ENCODE measurements at places on chromosomes 4 and X. TPM values are rescaled to one million over a fixed set of nuclear protein-coding genes. Genes with fewer than 3 reads are reported as not detected.

DNA sequence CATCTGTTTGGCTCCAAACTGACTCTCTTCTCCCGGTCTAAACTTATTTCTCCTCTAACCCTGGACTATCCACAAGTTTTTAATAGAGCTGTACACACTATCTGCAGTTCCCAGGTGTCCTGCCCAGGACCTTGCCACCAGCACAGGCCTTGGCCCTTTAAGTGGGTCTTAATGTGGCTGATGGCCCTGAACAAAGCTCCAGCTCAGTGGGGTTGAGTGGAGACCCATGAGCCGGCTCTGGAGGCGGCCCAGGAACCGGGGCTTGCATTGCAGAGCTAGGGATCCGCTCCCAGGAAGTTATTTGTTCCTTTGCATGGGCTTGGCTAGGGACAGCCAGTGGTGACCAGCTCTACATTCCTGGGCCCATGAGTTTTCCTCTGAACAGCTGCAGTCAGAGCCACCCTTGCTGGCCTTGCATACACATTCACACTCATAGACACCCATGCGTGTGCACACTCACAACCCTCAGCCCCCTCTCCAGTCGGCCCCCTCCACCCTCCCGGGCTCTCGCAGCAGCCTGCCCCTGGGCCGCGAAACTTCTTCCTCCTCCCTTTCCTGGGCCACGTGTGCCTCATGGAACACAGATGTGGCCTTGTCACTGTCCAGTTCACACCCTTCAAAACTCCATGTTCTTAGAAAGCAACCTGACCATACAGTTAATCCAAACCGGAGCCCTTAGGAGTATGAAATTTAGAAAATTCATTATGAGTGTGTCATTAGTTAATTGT, 58.2 kb downstream of the GPR143 start:
- no peak for DNase-seq

- no peak for DNase-seq
Measured at GRCh38 chr4:187027272-187027671, 303.6 kb upstream of the FAT1 start.

DNA sequence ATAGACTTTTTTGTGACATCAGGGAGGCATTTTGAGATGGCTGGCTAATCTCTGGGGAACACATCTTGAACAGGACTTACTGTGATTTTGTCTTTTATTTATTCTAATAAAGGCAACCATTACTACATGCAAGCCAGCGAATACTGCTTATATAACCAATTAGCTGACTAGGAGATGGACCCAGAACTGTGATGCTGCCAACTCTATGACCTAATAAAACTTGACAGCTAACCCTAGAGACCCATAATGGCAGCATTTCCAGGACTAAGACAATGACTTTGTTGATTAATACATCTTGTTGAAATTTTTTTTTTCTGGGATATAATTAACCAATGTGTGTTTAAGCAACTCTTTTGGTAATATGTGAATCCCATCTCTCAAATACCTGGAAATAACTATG, 584.6 kb downstream of the PRR32 start:
- no peak for DNase-seq

DNA sequence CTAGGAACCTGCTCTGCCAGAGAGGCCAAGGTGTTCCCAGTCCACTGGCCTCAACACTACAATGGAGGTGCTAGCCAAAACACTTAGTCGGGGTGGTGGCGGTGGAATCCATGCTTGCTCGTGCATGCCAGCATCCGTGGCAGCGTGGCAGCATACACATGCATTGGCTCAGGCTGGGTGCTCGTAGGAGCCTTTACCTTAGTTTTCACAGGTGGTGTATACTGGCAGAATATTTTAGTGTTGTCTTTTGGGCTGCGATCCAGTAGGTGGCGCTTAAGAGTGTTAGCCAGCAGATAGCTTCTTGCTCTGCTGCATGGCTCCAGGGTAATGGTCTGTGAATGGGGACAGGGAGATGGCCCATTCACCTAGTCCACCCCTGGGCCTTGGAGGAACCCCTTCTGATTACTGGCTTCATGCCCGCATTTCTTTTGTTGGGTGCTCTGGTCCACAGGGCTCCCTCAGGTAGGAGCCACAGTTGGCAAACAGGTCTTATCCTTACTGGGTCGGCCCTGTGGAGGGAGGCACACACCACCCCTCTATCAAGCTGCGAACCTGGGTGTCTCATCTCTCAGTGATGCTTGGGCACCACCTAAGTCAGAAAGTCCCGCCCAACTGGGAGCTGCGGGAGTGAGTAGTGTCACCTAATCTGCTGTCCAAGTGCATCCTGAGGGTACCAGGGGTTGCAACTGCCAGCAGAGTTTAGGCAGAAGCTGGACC, 40.0 kb downstream of the RIPPLY1 start:
- DNase-seq: peak; percentile 47

GRCh38 chrX:140767646-140768045, 58.1 kb downstream of the LINC00632 start:
- no peak for DNase-seq

Gene GAGE13
- total RNA-seq: not detected

- no peak for DNase-seq
Measured at GRCh38 chrX:85017721-85018120, 14.0 kb downstream of the APOOL start.

- no peak for DNase-seq
Measured at GRCh38 chrX:15816438-15816809, 26.1 kb downstream of the ZRSR2 start.

GRCh38 chr4:169802873-169803272, 45.1 kb upstream of the HPF1 start:
- no peak for DNase-seq

DNA sequence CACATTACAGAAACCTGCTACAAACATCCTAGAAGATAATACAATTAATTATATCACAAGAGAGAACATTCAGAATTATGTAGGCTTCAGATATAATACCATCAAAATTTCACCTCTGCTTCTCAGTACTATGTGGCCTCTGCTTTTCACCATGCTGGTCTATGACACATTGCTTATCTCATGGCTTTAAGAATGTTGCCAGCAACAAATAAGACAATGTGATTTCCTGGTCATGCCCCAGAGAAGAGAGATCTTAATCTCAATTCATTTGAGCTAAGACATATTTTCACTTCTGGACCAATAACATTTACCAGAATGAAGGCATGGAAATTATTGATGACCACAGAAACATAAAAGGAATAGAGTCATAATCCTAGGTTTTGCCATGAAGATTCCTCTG, 1233.4 kb upstream of the ADGRL3 start:
- DNase-seq: no peak

Gene STPG2
- total RNA-seq: 0.18 TPM
